Stimulated activated CD8-positive, alpha-beta memory T cell treated with anti-CD3 and anti-CD28 coated beads, Interleukin-4, amount 100 ng/mL, for 4 hours (primary cell): ENCODE measurements at places on chromosomes 11 and 22.

GRCh38 chr22:29947410-29948384 is 64.7 kb downstream of the MTMR3 start:
- no peak for DNase-seq

DNA sequence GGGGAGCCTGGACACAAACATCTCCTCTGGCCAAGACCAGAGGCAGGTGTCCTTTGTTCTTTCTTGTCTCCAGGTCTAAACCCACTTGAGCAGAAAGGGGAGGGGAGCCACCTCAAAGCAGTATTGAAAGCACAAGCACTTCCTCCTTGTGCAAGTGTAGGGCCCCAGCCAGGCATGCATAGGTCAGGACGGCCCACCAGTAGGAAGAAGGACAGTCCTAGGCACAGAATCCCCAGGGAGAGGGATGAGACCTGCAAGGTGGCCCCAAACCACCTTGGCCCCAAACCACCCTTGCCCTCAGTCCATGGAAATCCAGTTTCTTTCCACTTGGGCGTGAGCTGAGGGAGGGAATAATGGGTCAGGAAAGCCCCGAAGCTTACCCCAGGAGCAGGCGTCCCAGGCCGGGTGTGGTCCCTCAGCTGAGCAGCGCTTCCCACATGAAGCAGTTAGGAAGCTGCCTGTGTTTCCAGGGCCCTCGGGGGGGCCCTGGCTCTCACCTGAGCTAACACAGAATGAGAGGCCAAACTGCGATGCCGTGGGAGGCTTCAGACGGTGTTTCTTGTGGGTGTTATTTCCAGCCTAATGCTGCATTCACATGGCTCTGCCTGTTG is 20.4 kb upstream of the IGSF9B start:
- DNase-seq: no peak

- DNase-seq: no peak
Observed at GRCh38 chr11:10862446-10862845, 4.6 kb upstream of the ZBED5 start.

DNA sequence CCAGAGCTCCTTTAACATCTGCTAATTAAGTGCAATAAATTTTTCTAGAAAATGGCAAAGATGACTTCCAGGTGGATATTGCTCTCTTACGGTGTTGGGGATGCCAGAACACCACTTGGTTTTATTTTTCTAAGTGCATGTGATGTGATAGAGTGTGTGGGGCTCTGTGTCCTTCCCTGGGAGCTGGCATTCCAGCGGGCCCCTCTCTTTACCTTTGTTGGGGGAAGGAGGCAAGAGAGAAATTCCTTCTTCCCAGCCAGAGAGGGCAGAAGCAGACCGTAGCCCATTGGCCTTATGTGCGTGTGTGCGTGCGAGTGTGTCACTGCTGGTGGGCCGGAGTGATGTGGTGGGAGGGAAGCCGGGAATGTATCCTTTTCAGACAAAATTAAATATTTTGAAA is 17.2 kb downstream of the TEF start:
- DNase-seq: no peak

- DNase-seq: no peak
Observed at GRCh38 chr22:48313175-48313830, 1514.4 kb downstream of the BRD1 start.

- DNase-seq: no peak
Observed at GRCh38 chr22:42905702-42906183, 48.7 kb upstream of the ARFGAP3 start.

GRCh38 chr11:128890543-128891368 is at the start of gene KCNJ5:
Gene KCNJ5, plus strand, starts transcription at chr11:128891356. Its CDS starts 19,918 bp downstream, at chr11:128911274.
- no peak for DNase-seq

GRCh38 chr11:118398791-118399559 is 2.4 kb upstream of the ATP5MG start:
- peak; percentile 2 for DNase-seq

DNA sequence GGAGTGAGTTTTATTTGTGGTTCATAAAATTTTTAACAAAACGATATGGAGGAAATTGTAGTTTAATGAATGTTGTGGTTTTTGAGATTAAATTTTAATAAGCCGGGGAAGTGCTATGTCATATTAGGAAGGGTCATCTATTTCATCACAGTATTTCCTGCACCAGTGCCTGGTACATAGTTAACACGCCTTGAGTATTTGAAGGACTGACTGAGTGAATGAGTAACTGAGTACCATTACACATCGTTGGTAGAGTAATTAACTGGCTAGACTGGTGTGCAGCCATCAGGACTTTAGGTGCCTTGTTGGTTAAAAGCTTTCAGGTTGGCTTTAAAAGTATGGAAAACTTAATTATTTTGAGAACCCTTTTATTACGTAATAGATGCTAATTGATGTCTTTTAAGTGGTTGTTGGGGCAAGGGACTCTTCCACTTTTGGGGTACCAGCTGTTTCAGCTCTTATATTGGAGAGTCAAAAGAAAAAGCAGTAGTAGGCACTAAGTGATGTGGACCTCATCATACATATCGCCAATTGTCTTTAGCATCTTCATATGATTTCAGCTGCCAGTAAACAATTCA is 101.8 kb downstream of the DDX10 start:
- no peak for DNase-seq

- no peak for DNase-seq
Observed at GRCh38 chr11:24163146-24163545, 333.7 kb upstream of the LUZP2 start.

GRCh38 chr11:64119700-64120099 is 46.2 kb downstream of the MACROD1 start:
- DNase-seq: no peak

GRCh38 chr11:5719703-5720495 is 16.3 kb upstream of the OR56B1 start:
- no peak for DNase-seq

DNA sequence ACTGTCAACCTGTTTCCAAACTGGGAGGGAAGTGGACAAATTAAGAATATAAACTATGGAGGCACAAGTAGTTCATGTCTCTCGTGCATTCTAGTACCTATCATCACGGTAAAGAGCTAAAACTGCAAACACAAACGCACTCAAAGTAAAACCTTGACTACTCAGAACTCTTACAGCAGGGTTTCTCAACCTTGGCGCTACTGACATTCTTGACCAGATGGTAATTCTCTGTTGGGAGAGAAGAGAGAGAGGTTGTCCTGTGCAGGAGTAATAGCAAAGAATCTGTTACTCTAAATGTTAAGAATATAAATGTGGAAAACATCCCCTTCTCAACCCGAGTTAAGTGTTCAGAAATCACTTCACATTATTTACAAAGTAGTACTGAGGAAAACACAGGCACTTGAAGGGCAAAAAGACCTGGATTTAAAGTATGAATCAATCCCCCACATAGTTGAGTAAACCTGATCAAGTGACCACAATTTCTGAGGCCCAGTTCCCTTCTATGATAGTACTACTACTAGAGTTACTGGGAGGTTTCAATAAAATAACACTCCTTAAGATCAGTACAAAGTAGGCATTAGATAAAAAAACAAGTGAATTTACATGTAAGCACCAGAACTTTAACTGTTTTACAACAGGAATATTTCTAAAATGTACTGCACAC is 73.1 kb upstream of the ARHGAP32 start:
- DNase-seq: no peak

DNA sequence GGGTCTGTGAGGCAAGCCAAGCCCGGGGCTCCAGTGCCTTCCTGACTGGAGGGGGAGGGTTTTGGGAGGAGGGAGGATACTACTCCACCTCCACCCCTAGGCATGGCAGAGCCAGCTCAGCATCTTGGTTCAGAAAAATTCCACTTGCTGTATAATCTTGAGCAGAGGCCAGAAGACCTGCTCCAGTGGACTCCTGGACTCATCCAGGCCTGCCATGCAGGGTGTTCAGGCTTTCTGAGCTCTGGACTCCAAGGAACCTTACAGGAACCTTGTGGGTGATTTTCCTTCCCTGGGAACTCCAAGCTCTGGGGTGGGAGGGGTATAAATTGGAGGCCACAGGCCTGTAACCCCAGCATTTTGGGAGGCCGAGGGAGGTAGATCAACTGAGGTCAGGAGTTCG is 9.4 kb downstream of the CSDC2 start:
- no peak for DNase-seq

- no peak for DNase-seq
Observed at GRCh38 chr11:64084951-64085710, 49.4 kb downstream of the FLRT1 start.

DNA sequence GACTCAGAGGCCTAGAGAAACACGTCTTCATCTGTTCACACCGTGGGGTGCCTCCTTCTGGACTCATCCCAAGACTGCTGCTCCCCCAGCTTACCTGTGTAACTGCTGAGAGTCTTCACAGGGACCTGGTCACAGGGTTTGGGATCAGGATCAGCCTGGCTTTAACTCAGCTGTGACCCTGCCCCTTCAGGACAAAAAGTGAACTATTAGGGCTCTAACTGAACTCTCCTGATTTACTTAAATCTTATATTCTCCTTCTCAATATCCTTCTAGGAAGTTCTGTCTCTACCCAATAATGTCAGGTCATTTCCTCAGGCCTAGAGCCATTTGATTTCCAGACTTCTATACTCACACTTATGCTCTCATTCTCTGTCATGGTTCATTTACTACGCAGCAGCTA is 108.4 kb downstream of the ZNF280B start:
- DNase-seq: no peak

GRCh38 chr11:102669664-102670063 is 35.9 kb downstream of the MMP27 start:
- DNase-seq: no peak

GRCh38 chr11:31558001-31558400 is 48.4 kb downstream of the ELP4 start:
- DNase-seq: no peak

GRCh38 chr11:11382858-11383532 is 29.9 kb upstream of the CSNK2A3 start:
- DNase-seq: no peak

GRCh38 chr11:76248210-76248609 is 41.9 kb upstream of the WNT11 start:
- DNase-seq: no peak

DNA sequence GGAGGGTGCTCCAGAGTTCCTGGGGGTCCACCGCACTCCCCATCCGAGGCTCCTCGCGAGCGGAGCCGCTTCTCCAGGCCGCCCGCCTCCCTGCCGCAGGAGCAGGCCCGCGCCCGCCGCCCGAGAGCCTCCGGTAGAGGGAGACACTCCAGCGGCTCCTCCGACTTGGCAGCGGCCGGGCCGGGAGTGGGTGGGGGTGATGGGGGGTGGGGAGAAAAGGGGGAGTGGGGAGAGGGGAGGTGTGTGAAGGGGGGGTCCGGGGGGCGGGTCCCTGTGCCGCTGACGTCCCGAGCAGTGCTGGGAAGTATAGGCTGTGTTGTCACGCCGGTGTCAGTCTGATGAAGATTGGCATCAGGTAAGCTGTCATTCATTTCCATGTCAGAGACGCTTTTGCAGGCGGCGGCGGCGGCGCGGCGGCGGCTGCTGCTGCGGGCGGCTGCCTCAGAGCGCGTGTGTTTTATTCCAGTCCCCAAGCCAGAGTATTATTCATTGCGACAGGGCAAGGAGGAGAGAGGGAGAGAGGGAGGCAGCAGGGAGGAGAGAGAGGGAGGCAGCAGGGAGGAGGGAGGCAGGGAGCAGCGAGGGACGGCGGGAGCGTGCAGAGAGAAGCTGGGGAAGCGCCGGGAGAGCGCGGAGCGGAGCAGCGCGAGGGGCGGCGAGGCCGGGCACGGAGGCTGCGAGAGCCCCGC is at the start of gene PKNOX2:
PKNOX2 (plus strand) TSS at position 330 of the 689 bp plus-strand sequence. CDS start 186,555 bp downstream, outside the sequence.
- DNase-seq: peak; percentile 23

GRCh38 chr22:24023204-24023789 is 12.2 kb downstream of the CABIN1 start:
- no peak for DNase-seq

GRCh38 chr11:27458182-27458581 is 14.4 kb downstream of the LGR4 start:
- no peak for DNase-seq

DNA sequence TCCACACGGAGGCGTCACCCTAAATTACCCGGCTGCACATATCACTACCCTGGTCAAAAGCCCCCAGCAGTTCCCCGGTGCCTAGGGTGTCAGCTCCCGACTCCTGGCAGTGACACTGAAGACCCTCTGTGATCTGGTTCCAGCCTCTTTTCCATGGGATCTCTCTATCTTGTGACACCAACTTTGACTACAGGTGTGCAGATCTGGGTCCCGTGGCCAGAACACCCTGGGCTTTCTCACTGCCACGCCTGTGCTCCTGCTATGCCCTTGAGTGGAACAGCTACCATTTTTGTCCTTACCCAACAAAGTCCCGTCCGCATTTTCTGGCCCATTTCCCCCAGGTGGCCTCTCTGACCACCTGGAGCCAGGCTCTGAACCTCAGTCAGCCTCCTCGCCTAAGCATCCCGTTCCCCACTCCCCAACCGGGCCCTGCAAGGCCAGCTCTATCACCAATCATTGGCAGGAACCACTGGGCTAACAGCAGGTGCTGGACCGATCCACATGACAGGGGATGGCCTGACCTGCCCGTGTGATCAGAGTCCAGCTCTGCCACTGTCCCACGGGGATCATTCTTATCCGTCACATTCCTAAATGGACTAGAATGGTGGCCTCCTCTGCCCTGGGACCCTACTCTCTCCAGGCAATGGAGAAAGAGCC is 20.7 kb upstream of the CBX7 start:
- no peak for DNase-seq

- no peak for DNase-seq
Observed at GRCh38 chr11:43462359-43462758, 103.6 kb downstream of the TTC17 start.

GRCh38 chr11:1532014-1532586 is 40.0 kb downstream of the DUSP8 start:
- DNase-seq: no peak

GRCh38 chr22:17243524-17243923 is 24.3 kb upstream of the ADA2 start:
- no peak for DNase-seq

GRCh38 chr22:43230971-43231723 is 44.2 kb upstream of the TTLL12 start:
- peak; percentile 20 for DNase-seq

DNA sequence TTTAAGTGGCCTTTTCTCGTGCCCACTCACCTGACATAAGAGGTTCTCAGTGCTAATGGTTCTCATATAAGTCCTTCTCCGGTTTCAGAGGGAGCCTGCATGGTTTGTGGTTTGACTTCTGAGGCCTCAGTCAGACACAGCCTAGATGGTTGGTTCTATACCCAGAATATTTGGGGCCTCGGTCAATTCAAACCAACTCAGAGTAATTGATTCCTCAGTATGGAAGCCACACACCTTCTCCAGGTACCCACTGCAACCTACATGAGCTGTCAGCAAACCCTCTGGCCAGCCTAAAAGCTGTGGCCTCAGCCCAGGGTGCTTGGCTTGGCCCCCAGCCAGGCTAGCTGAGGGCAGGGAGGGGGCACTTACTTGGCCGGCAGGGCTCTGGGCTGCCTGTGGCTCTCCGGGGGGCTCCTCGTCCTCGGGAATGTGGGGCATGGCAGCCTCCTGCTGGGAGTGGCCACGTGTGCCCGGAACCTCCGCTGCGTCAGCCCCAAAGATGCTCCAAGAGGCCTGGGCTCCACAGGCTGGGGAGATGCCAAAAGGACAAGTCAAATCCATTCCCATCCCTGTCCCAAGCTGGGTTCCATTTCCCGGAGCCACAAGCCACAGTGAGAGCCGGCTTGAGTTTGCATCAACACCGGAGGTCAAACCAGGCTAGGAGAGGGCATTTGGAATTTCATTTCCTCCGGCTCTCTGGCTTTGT is 41.7 kb downstream of the IRAG1 start:
- no peak for DNase-seq

- DNase-seq: no peak
Observed at GRCh38 chr11:78759071-78759470, 184.4 kb upstream of the NARS2 start.

GRCh38 chr11:8732324-8732670 is 49.7 kb downstream of the RPL27A start:
- no peak for DNase-seq

GRCh38 chr11:61716478-61717285 is 35.8 kb upstream of the MYRF start:
- no peak for DNase-seq

GRCh38 chr11:61369372-61370348 is 7.5 kb downstream of the TMEM138 start:
- no peak for DNase-seq
